Right lung (tissue), 10 donors: ENCODE measurements at places on chromosomes 1 and 21. TPM values are rescaled to one million over a fixed set of nuclear protein-coding genes. Genes with fewer than 3 reads are reported as not detected.
A peak's percentile ranks its signal among the peaks of the same experiment; 100 is the strongest.

REN gene
- polyA plus RNA-seq: not detected

GRCh38 chr1:155092131-155092530 lies 13.5 kb downstream of the EFNA3 start:
- no peak for DNase-seq

- DNase-seq: no peak
Observed at GRCh38 chr1:204673209-204673608, 12.3 kb downstream of the LRRN2 start.

DNA sequence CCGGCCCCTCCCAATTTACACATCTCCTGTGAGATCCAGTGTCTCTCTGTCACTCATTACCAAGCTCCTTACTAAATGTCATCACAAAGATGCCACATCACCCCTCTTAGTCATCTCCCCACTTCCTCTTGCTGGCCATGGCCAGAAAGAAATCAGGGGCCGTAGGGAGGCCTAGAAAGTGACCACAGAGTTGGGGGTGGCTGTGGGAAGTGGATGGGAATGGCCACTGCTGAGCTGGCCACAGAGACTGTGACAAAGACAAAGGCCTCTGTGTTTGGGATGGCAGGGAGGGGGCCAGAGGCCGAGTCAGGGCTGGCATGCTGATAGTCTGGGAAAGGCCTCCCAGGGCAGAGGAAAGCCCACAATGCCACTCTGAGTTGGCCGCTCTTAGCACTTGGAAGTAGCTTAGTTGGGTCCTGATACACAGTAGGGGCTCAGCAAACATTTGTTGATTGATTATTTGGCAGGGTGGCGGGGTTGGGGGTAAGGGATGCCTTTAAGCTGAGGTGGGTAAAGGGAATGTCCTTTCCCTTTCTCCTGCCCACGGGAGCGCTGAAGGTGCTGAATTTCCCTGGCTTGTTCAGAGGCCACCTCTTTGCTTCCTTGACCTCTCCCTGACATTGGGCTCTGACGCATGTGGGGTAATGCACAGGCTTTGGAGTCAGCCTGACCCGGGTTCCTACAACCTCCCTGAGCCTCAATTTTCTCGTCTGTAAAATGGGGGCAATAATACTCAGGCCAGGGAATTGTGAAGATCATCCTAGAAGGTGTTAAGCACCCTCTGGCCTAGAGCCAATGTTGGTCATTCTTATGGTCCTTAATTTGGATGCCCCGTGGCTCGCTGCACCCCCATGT lies 13.2 kb downstream of the NAV1 start:
- DNase-seq: no peak

PYHIN1 gene
- polyA plus RNA-seq: 1.4 TPM

GRCh38 chr1:228944935-228945371 lies 209.7 kb downstream of the RHOU start:
- DNase-seq: no peak

DNA sequence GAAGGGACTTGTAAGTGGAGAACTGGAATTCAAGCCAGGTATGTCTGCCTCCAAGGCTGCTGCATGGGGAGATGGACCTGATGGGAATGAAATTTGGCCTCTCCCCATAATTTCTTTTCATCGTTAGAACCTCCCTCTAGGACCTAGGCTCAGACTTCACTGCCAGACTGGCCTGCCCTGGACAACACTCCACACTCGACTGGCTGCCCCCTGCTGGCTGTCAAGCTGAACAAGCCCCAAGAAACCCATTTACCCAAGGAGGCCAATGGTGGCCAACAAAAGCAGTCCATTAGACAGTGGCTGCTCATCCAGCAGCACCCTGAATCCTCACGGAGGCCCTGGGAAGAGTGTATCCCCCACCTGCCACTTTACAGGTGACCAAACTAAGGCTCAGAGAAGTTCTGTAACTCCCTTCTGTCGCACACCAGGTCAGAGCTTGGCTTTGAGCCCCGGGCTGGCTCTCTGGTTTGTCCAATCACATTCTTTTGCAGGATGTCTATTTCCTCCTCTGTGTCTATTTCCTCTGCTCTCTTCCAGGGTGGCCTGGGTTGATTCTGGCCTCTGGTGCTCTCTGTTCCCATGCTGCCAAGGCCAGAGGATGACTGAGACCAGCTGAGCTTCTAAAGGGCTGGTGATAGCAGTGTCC lies 3.8 kb downstream of the RNF186 start:
- DNase-seq: no peak

OXCT2 gene
- 0.19 TPM for polyA plus RNA-seq

DNA sequence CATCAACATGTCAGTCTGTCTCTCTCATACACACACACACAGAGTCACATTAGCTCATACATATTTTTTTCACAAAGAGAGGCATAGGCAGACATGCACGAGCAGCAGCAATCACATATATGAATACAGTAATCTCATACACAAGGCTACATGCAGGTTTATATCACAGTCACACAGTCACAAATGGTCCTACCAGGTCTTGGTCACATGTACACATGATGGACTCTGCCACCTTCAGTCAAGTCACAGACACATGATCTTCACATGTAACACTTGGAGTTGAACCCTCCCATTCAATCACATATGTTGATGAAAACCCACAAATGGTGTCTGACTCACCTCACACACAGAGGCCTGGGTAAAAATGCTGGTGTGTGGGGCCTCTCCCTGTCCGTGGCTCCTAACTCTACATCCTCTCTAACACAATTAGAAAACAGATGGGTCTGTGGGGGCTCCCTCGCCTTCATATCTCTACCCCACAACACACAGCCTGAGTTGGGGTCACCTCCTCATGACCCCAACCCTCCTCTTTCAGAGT lies 27.9 kb downstream of the RIMS3 start:
- no peak for DNase-seq

DNA sequence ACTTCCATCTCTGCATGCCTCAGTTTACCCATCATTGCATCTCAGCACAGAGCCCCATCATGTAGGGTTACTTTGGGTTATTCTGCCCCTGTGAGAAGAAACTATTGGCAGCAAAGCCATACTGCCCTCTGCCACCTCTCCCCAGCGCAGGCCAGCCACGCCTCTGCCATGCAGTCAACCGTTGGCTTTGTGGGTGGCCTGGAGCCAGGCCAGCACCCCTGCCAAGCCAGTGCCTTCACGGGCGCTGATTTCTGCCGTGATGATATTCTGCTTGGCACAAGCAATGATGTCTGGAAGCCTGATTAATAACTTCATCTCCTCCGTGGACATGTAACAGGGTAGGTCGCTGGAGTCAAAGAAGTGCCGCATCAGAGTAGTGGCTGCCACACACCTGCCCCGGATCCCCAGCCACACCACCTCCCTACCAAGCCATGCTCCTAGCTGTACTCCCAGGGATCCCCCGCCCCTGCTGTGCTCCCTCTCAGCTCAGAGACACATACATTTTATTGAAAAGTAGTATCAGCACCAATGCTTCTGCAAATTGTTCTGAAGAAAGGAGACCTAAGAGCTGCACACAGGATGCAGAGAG lies 15.0 kb upstream of the CEP85 start:
- no peak for DNase-seq

GRCh38 chr1:114462341-114462740 lies 48.7 kb downstream of the TRIM33 start:
- DNase-seq: no peak

- no peak for DNase-seq
Observed at GRCh38 chr1:29119121-29119929, 4.4 kb downstream of the TMEM200B start.

GRCh38 chr1:37338658-37339057 lies 135.7 kb upstream of the ZC3H12A start:
- no peak for DNase-seq

- no peak for DNase-seq
Observed at GRCh38 chr1:9784508-9785133, 39.1 kb downstream of the CLSTN1 start.

- DNase-seq: no peak
Observed at GRCh38 chr1:36475910-36476604, 6.7 kb downstream of the CSF3R start.

DNA sequence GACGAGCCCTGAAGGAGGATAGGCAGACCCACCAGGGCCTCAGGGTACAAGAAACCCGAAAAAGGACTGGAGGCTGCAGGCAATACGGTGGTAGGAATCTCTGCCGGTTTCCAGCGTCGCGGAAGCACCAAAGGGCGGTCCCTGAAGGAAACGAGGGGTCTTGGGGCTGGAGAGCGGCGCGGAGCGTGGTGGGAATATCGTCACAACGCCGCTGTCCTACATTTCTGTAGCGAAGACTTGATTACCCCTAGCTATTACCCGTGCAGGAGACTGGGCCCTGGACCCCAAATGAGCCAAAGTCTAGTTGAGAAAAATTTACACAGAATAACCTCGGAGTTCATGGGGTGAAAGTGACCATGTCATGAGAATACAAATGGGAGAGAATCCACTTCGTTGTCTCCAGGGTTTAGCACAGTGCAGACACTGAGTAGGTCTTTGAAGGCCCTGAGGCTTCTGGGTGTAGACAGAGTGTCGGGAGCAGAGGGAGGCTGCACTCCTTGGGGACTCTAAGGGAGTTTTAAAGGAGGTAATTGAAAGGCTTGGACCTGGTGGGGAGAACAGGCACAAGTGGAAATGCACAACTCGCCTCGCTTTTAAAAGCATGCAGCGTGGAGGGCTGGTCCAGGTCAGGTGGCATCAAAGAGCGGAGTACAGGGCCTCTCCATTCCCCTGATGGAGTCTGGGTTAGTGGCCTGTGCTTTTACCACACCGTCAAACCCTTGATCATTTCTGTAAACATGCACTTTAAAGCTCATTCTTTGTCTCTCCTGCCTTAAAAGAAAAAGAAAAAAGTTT lies 1.5 kb downstream of the ATP1A1 start:
- no peak for DNase-seq

DNA sequence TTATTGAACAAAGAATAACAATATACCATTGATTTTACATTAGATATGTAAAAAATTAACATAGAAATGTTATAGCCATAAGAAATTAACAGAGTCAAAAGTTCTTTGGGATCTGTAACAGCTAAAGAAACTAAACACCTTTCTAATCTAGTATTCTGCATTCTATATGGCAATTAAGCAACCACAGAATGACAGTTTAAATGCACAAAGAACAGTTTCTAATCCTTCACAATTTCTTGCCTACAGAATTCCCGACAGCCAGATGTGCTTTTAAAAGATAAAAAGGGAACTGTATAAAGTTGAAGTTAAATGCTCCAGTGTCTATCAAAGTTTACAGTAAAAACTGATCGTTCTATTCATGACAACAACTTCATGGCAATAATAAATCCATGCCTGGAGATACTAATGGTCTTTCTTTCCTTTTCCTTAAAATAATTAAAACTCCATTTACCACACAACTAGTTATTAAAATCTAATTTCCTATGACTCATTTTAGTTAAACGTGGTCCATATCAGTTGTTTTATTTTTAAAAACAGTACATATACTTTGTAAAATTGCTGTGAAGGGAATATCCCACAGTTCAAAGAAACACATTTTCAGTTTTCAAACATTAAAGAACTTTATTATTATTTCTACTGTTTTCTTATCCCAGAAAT lies 110.2 kb downstream of the EIF4G3 start:
- no peak for DNase-seq

DNA sequence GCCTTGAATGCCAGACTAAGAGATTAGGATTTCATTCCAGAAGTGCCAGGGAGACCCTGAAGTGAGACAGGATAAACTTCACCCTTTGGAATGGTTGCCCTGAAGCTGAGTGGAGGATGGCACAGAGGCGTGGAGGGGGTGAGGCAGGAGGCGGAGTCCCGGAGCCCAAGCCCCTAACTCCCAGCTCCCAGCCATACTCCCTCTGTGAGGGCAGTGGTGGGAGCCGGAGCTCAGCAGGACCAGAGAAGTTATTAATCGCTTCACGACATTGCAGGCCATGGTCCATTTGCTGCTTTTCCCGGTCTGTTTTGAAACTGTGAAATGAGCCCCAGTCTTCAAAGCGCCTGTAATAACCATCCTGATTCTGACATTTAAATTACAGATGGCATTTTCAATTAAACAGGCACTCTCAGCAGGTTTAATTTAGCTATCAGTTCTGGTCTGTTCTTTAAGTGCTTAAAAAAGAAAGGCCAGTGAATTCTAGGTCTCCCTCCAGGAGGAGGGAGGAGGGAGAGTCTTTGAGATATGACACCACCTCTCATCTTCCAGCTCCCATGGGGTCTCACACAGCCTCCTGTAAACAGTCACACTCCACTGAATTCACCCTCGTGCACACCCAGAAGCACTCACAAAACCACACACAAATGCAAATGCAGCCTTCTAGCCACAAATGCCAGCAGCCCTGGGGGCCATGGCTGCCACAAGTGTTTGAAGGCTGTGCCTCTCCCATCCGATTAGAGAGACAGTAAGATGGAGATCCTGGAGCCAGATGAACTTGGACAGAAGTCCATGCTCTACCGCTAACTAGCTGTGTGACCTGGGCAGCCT lies 19.6 kb downstream of the FBXO2 start:
- DNase-seq: no peak

DNA sequence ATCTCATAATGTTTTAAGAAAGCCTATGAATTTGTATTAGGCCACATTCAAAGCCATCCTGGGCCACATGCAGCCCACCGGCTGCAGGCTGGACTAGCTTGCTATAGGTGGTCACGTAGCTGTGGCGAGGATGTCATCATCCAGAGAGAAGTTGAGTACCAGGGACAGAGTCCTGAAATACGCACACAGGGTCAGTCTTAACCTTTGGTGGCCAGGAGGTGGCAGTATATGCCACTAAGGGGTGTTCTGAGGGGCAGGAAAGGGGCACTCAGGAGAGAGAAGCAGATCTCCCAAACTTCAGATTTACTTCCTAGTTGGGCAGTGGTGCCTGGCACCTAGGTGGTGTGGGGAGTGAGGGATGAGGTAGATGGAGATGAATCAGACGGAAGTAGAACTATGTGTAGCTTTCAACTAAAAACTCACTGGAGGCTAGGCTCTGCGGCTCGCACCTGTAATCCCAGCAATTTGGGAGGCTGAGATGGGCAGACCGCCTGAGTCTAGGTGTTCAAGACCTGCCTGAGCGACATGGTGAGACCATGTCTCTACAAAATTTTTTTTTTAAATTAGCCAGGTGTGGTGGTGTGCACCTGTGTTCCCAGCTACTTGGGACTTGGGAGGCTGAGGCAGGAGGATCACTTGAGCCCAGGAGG lies 16.3 kb upstream of the CDK18 start:
- peak; percentile 55 for DNase-seq
